Central memory CD8-positive, alpha-beta T cell (primary cell): ENCODE measurements at places on chromosomes 4 and X.

- DNase-seq: no peak
- no peaks in the 10 kb centered on the region for H3K4me1 ChIP-seq
- no peak overlapping the region for H3K27ac ChIP-seq
- peaks cover 2% of the 10 kb centered on the region for H3K36me3 ChIP-seq
These were observed 47.6 kb upstream of the NEUROG2 start for GRCh38 chr4:112563431-112564200.

DNA sequence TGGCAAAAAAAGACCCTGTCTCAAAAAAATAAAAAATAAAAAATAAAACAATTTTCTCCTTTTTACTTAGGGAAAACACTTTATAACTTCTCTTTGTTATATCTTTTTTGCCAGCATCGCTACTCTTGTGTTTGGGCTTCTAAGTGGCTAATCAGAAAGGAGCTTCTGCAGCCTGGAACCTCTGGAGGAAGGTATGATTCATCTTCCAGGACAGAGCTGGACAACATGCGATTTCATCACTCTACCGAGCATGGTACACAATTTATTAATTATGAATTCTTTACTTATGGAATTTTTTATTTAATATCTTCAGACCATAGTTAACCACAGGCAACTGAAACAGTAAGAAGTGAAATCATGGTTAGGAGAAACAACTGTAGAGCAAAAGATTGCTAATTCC lies 1254.3 kb upstream of the AGA start:
- no peaks in the 10 kb centered on the region for H3K36me3 ChIP-seq
- no peaks in the 10 kb centered on the region for H3K27me3 ChIP-seq
- H3K4me3 ChIP-seq: no peak overlapping the region
- no peaks in the 10 kb centered on the region for H3K4me1 ChIP-seq
- no peak overlapping the region for H3K27ac ChIP-seq

GRCh38 chr4:82639971-82640370 lies 78.2 kb upstream of the TMEM150C start:
- H3K4me1 ChIP-seq: no peaks in the 10 kb centered on the region
- no peak for DNase-seq
- H3K27ac ChIP-seq: no peak overlapping the region
- peaks cover 2% of the 10 kb centered on the region for H3K36me3 ChIP-seq

- H3K4me3 ChIP-seq: no peak overlapping the region
- DNase-seq: no peak
- H3K27me3 ChIP-seq: peaks cover 11% of the 10 kb centered on the region
- H3K4me1 ChIP-seq: no peaks in the 10 kb centered on the region
These were observed 47.3 kb upstream of the GAB1 start for GRCh38 chr4:143289370-143289769.

DNA sequence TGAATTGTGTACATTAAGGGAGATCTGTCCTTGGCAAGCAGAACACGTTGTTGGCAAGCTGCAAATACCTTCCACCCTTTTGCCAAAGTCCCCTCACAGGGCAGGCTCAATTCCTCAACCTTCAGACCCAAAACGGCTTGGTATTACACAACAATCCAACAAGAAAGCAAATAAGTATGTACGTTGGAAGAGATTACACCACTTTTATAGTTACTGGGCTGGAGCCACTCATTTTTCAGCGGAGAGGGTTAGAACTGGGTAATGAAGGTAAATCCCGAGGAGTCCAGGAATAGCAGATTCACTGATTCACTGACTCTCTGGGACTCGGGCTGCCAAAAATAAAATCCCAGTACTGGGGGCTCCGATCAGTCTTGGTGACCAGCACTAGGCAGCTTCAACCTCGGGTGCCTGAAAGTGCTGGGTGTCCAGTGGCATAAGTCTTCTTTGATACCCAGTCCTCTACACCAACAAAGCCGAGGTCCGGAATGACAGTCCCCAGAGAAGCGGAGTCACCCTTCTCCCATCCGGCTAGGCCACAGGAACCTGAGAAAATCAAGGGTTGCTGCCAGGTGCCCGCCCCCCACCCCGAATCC lies 587 bp downstream of the TIMM8A start:
- H3K4me3 ChIP-seq: peak overlapping the region; percentile 86
- H3K36me3 ChIP-seq: peaks cover 10% of the 10 kb centered on the region
- H3K27me3 ChIP-seq: no peaks in the 10 kb centered on the region
- no peak for DNase-seq
- peak overlapping the region; percentile 72 for H3K27ac ChIP-seq

DNA sequence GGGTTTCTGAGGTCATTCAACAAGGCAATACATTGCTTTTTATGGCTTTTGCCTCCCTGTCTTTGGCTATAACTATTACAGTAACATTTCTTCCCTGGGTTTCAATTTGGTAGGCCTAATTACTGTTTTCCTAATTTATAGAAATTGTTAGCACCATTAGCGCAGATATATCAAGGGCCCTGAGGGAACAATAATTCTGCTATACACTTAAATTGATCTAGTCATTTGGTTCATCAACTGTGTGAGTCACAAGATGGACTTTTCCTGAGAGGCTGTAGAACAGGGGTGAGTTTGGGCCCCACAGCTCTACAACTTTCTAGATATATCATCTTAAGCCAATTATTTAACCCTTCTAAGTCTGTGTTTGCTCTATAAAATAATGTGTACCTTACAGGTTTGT lies 107.9 kb downstream of the COMMD8 start:
- no peaks in the 10 kb centered on the region for H3K4me1 ChIP-seq
- DNase-seq: no peak
- H3K36me3 ChIP-seq: no peaks in the 10 kb centered on the region
- H3K4me3 ChIP-seq: no peak overlapping the region
- no peak overlapping the region for H3K27ac ChIP-seq

DNA sequence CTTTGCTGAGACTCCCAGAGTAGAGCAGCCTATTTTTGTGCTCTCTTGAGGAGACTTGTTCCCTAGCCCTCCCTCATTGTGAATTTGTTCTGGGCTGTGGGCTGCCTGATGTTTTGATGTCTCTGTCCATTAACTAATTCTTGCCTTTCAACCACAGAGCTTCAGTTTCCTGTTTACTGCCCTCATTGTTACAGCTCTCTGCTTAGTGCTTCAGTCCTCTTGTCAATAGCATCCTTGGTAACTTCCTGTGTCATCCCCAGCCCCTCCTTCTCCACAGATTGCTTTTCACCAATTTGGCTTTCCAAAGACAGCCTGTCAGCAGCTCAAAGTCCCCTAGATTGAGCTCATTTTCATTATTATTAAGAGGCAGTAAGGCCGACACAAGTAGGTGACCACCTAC lies 69.9 kb downstream of the COX7B2 start:
- H3K27ac ChIP-seq: peak overlapping the region; percentile 48

- no peak overlapping the region for H3K27ac ChIP-seq
- H3K36me3 ChIP-seq: no peaks in the 10 kb centered on the region
- H3K4me3 ChIP-seq: no peak overlapping the region
- H3K27me3 ChIP-seq: no peaks in the 10 kb centered on the region
These were observed 324.1 kb downstream of the DHX15 start for GRCh38 chr4:24260133-24260715.

GRCh38 chr4:67565284-67565683 lies 6.8 kb downstream of the STAP1 start:
- no peak overlapping the region for H3K4me3 ChIP-seq
- no peak overlapping the region for H3K27ac ChIP-seq
- H3K36me3 ChIP-seq: peaks cover 3% of the 10 kb centered on the region
- no peak for DNase-seq
- H3K27me3 ChIP-seq: peaks cover 11% of the 10 kb centered on the region

DNA sequence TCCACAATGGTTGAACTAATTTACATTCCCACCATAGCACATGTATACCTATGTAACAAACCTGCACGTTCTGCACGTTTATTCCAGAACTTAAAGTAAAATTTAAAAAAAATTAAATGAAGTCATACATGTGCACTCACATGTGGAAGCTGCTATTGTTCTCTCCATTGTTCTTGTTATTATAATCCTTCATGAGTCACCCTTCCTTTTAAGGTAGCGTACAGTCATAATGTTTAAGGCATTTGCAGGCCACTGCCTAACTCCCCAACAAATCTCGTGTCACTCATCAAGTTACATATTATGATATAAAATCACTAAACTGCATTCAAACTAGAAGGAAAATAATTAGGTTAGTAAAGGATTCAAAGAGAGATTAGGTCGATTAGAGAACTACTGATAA lies 63.6 kb downstream of the SLC7A11 start:
- H3K27me3 ChIP-seq: no peaks in the 10 kb centered on the region
- H3K27ac ChIP-seq: no peak overlapping the region
- no peak overlapping the region for H3K4me3 ChIP-seq
- H3K4me1 ChIP-seq: no peaks in the 10 kb centered on the region

GRCh38 chr4:129614611-129615010 lies 518.7 kb downstream of the C4orf33 start:
- H3K4me3 ChIP-seq: no peak overlapping the region
- no peak for DNase-seq
- H3K27ac ChIP-seq: no peak overlapping the region
- H3K36me3 ChIP-seq: no peaks in the 10 kb centered on the region
- H3K4me1 ChIP-seq: no peaks in the 10 kb centered on the region

DNA sequence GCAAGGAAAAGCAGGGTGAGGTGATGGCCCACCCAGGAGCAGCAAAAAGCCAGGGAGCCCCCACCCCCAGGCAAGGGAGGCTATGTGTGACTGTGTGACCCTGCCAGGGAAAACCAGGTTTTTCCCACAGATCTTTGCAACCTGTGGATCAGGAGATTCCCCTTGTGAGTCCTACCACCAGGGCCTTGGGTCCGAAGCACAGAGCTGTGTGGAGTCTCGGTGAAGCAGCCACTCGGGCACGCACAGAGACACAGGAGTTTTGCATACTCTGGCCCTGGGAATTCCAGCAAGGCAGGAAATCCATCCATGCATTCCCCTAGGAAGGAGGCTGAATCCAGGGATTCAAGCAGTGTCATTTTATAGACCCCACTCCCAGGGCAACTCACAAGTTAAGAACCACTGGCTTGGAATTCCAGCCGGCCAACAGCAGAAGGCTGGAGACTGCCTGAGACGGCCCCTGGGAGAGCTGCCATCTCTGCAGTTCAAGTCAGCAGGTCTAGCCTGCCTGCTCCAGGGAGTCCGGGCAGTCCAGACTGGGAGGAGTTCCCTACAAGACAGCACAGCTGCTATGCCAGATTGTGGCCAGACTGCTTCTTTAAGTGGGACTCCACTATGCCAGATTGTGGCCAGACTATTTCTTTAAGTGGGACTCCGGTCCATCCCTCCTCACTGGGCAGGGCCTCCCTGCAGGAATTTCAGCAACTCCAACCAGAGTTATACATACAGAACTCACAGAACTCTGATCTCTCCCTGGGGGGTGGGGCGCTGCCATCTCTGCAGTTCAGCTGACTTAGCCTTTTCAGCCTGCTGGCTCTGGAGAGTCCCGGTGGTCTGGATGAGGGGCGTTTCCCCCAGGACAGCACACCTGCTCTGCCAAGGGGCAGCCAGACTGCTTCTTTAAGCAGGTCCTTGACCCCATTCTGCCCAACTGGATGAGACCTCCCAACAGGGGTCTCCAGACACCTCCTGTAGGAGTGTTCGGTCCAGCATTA lies 85.1 kb upstream of the ADAD1 start:
- H3K36me3 ChIP-seq: peaks cover 26% of the 10 kb centered on the region
- no peaks in the 10 kb centered on the region for H3K4me1 ChIP-seq
- DNase-seq: no peak
- H3K4me3 ChIP-seq: no peak overlapping the region

DNA sequence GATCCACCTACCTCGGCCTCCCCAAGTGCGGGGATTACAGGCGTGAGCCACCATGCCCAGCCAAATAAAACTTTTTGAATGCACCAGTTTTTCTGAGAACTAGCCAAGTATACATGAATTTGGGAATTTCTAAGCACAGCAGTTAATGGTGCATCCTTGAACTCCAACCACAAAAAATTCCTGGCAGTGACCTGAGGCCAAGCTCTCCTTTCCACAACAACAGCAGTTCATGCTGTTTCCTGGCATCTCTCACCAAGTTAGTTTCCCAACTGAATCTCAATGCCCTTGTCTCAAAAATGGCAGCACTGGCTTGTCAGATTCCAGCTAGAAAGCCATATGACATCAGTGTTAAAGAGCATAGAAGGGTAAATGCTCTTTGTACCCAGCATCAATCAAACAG lies 15.9 kb upstream of the XKRX start:
- H3K36me3 ChIP-seq: no peaks in the 10 kb centered on the region
- H3K4me3 ChIP-seq: no peak overlapping the region
- no peaks in the 10 kb centered on the region for H3K27me3 ChIP-seq
- DNase-seq: no peak
- H3K4me1 ChIP-seq: no peaks in the 10 kb centered on the region

- no peak for DNase-seq
- no peak overlapping the region for H3K4me3 ChIP-seq
- no peak overlapping the region for H3K27ac ChIP-seq
- peaks cover 31% of the 10 kb centered on the region for H3K27me3 ChIP-seq
- H3K36me3 ChIP-seq: no peaks in the 10 kb centered on the region
These were observed 71.0 kb upstream of the LSM6 start for GRCh38 chr4:146104541-146104940.

- DNase-seq: no peak
- no peak overlapping the region for H3K4me3 ChIP-seq
- H3K27me3 ChIP-seq: peaks cover 37% of the 10 kb centered on the region
- no peaks in the 10 kb centered on the region for H3K4me1 ChIP-seq
- no peaks in the 10 kb centered on the region for H3K36me3 ChIP-seq
- H3K27ac ChIP-seq: no peak overlapping the region
These were observed 2.4 kb downstream of the MID1 start for GRCh38 chrX:10617999-10618351.

- no peaks in the 10 kb centered on the region for H3K36me3 ChIP-seq
- H3K4me1 ChIP-seq: no peaks in the 10 kb centered on the region
- no peaks in the 10 kb centered on the region for H3K27me3 ChIP-seq
- no peak overlapping the region for H3K27ac ChIP-seq
- no peak overlapping the region for H3K4me3 ChIP-seq
These were observed 25.8 kb upstream of the AMELX start for GRCh38 chrX:11267425-11267824.

DNA sequence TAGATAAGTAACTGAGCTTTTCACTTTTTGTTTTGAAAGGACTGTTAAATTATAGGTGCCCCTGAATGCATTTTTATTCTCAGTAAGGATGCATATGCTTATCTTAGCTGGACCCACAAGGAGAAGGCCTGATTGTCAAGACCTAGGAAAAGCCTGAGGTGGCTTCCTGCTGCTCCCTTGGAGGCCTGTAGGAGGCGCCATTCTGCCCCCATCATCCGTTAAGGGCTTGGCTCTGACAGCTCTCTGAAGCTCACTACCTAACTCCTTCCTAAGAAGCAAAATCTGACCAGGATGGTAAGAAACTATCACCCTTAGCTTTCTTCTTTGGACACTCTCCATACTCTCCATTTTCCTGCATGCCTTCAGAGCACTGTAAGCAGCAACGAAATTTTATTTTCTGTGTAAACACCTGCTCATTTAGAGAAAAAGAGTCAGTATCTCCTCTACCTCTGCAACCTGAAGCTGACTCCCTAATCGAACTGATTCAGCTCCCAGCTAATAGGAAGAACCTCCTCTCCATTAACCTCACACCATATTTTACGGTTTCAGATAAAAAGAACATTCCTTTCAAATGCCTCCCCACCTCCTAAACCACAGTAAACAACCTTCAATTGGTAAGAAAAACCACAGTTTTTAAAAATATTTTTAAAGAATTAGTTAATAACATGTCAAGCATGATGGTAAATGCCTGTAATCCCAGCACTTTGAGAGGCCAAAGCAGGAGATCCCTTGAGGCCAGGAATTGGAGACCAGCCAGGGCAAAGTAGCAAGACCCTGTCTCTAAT lies 73.4 kb upstream of the EDNRA start:
- no peak overlapping the region for H3K4me3 ChIP-seq
- H3K27me3 ChIP-seq: no peaks in the 10 kb centered on the region
- no peaks in the 10 kb centered on the region for H3K4me1 ChIP-seq
- no peak for DNase-seq
- no peaks in the 10 kb centered on the region for H3K36me3 ChIP-seq
